Occipital lobe (tissue), 3 donors: ENCODE measurements at places on chromosomes 1 and 21. TPM values are rescaled to one million over a fixed set of nuclear protein-coding genes. Genes with fewer than 3 reads are reported as not detected.

The FOXD3 gene
- not detected for total RNA-seq

The LRRC71 gene
- total RNA-seq = 0.16 TPM

The CALML6 gene
- total RNA-seq = not detected

The AMY1A gene
- not detected for total RNA-seq

The OR6F1 gene
- total RNA-seq = not detected

The KCNJ6 gene
- 5.3 TPM for total RNA-seq

The FCGR3A gene
- 4.7 TPM for total RNA-seq

The ADAMTSL4 gene
- total RNA-seq = 0.31 TPM

The PLPP3 gene
- total RNA-seq = 36.5 TPM

The ADAM30 gene
- not detected for total RNA-seq

The TDRD10 gene
- total RNA-seq = 0.16 TPM

The BARHL2 gene
- total RNA-seq = not detected

The ZNF691 gene
- total RNA-seq = 7.8 TPM

The GNAT2 gene
- not detected for total RNA-seq

The UBE2G2 gene
- 61.8 TPM for total RNA-seq

The HPCAL4 gene
- total RNA-seq = 51.2 TPM

The TGFB2 gene
- 61.8 TPM for total RNA-seq

The SGIP1 gene
- total RNA-seq = 77.4 TPM

The SLC22A15 gene
- 11.4 TPM for total RNA-seq
